T-helper 2 cell (primary cell): ENCODE measurements at places on chromosomes 7 and 10.

DNA sequence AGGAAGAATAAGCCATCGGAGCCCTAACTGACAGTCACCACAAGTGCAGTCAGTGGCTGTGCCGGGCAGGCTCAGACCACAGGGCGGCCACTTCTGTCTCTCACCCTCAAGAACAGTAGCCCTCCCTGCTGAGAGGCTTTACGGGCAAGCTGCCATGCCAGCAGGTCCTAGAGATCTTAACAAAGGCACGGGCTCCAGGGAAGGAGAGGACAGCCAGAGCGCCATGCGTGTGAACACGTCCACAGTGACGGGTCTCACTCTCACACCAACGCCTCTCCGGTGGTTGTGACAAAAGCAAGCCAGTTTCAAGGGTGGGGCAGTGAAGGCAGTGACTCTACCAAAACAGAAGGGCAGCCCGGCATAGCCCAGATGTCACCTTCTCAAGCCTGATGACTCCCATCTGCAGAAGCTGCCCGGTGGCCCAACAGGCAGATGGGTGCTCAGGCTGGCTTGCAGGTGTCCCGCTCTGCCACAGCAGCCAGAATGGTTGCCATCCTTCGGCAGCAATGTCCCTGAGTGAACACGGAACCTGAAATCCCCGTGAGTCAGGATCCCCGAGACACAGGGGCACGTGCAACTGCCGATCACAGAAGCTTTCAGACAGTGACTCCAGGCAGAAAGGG, 102.0 kb downstream of the FAM53B start:
- no peak for DNase-seq

DNA sequence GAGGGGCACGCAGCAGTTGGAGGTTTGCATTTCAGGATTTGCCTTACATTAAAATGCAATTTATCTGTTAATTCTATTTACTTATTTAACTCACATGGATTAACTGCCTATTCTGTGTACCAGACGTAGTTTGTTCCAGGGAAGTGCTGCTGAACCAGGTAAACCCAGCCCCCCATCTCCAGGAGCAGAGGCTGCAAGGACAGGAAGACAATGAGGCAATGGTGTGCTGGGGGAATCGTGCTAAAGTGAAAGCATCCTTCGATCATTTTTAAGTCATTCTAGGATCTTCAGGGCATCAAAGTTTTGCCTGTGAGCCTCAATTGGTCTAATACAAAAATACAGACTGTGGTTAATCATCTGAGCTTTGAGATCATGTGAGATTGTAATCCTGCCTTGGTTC, 166.4 kb downstream of the DNAJB6 start:
- DNase-seq: no peak

DNA sequence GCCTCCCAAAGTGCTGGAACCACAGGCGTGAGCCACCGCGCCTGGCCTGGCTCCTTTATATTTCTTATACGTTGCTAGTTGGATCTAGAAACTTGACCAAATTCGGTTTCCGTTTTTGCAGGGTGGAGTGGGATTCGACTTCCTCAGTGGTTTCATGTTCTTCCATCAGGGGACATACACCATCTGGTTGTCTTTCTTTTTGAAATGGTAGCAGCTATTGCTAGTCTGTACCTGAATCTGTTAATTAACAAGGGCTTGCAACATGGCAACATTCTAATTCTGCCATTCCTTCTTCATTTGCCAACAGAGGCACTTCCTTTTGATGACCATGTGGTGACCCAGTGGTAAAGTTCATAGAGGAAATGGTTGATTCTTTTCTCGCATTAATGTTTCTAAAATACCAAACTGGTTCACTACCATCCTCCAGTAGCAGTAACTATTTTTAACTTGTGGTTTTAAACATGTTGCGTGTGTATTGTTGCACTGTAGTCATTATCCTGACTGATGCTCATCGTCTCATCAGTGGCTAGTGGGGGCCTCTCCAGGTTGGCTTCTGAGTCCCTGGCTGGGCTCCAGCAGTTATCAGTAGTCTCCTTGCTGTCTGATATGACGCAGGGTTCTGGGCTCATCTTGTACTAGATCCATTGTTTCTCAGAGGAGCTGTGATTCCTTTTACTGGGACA, 159.2 kb downstream of the RGS10 start:
- no peak for DNase-seq

- no peak for DNase-seq
These were observed 6.8 kb upstream of the NODAL start for GRCh38 chr10:70448236-70448635.
